ENCODE measurements at places on chromosomes 6 and 20. TPM values are rescaled to one million over a fixed set of nuclear protein-coding genes. Genes with fewer than 3 reads are reported as not detected.

The IRF4 gene
- total RNA-seq: under 0.01 TPM

The BPIFA1 gene
- total RNA-seq: not detected

The ID4 gene
- 0.83 TPM for total RNA-seq

The GPX5 gene
- total RNA-seq: not detected

The ANKRD66 gene
- not detected for total RNA-seq

The SLC17A3 gene
- total RNA-seq: not detected

The XRN2 gene
- total RNA-seq: 99.3 TPM

The ERVFRD-1 gene
- total RNA-seq: not detected

The HSF2 gene
- total RNA-seq: 31.5 TPM

The ARMH2 gene
- total RNA-seq: not detected

The SLC2A10 gene
- total RNA-seq: 42.1 TPM

The SIRPB2 gene
- not detected for total RNA-seq

The CHRNA4 gene
- not detected for total RNA-seq

The SLC44A4 gene
- total RNA-seq: not detected

The MAFB gene
- 7.7 TPM for total RNA-seq

The EYS gene
- total RNA-seq: not detected

The GSTA2 gene
- total RNA-seq: not detected

The MYT1 gene
- not detected for total RNA-seq

The DOK5 gene
- total RNA-seq: 16.9 TPM

The SLPI gene
- total RNA-seq: 0.17 TPM

The PPP1R16B gene
- total RNA-seq: under 0.01 TPM

The RIPPLY2 gene
- not detected for total RNA-seq

The KHDC1 gene
- total RNA-seq: 5.1 TPM

The MEI4 gene
- total RNA-seq: not detected

The TNFRSF21 gene
- 12.6 TPM for total RNA-seq

The HTR1E gene
- not detected for total RNA-seq

Measured in fibroblast of lung (primary cell).